ENCODE measurements at places on chromosomes 7 and 10.

- no peak for DNase-seq
These were observed 52.9 kb upstream of the CALD1 start for GRCh38 chr7:134726581-134726980.

DNA sequence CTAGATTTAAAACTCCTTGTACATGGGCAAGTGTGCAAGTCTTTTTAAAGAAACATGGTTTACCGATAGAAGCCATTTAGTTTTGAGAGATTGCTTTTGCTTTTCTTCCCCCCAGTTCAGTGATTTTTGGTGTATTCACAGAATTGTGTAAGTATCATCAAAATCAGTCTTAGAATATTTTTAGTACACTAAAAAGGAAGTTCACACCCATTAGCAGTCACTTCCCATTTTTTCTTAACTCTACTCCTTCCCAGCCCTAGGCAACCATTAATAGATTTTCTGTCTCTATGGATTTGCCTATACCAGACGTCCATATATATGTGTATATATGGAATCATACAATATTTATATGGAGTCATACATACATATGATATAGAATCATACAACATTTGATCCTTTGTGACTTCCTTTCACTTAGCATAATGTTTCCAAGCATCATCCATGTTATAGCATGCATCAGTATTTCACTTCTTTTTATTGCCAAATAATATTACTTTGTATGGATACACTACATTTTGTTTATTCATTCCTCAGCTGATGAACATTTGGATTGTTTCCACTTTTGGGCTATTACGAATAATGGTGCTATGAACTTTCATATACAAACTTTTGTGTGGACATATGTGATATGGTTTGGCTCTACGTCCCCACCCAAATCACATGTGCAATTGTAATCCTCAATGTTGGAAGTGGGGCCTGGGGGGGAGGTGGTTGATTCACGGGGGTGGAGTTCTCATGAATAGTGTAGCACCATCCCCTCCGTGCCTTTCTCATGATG, 16.5 kb upstream of the ARL4A start:
- no peak for DNase-seq

DNA sequence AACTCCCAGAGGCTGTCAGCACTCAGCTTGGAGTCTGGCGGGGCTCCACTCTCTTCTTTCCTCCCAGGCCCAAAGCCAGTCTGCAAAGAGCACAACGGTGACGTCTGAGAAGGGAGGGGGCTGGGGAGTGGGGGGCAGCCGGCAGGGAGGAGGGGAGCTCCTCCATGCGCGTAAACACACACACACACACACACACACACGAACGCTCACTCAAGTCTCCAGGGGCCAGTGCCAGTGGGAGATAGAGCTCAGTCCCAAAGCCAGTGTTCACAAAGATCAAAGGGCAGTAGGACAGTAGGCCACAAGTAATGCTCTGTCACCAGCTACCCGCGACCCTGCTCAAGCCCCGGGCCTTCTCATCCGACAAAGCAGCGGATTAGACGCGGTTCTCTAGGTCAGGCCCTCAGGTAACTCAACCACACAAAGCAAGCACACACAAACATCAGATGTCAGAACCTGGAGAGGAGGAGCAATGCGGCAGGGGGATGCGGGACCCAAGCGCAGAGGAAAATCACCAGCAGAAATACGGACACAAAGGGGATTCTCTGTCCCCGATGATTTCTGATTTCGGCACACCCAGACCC, 19.9 kb downstream of the TCAF1 start:
- DNase-seq: peak; percentile 66

DNA sequence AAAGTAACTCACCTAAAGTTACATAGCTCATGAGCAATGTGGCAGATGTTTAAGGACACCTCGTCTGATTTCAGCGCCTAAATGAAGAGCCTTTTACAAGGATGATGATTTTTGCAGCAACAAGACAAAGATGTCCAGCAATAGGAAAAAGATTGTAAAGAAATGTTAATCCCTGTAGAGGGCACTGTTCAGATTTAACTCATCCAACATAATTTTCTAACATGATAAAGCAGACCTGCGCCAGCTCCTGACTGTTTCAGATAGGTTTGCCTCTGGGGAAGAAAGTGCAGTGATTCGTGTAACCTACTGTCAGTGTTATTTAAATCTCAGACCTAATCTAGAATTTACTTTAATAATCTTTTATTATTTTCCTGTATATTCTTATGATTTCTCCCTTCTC, 595.2 kb downstream of the AUTS2 start:
- no peak for DNase-seq

DNA sequence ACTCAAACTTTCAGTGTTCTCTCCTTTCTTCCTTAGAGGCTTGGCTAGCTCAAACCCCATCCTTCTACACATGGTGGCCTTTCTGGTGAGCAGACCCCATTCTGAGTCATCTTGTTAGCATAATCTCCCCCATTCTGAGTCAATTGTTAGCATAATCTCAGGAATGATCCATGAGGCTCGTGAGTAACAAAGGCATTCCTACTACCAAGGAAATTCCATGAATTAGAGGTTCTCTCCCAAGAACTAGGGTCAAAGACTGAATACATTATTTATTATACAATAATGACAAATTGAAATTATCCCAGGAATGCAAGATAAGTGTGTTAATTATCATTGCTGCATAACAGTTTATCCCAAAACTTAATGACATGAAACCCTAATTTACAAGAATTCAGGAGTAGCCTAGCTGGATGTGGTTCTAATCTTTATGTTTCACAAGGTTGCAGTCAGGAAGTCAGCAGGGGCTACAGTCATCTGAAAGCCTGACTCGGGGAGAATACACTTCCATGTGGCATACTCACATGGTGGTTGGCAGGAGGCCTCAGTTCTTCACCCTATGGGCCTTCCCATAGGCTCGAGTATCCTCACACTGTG, 100.2 kb downstream of the MMRN2 start:
- no peak for DNase-seq
